ENCODE measurements at places on chromosomes 3 and 15.

DNA sequence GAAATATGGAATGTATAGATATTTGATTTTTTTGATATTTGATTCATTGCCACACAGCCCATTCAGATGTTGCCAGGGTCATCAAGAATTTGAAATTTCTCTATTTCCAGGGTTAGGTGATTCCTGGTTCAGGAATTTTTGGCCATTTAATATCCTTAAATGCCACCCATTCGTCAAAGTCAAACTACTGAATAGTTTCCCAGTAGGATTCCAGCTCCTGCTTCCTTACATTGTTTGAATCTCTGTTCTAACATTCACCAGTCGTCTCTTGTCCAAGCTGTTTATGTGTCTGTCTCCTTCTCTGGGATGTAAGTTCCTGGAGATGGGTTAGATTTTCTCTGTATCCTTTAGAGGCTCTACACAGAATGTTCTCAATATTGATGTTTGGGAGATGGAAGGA is 124.9 kb upstream of the TLE3 start:
- no peak for DNase-seq

GRCh38 chr3:101667331-101667730 is 9.6 kb downstream of the ZBTB11 start:
- no peak for DNase-seq

GRCh38 chr3:63969876-63970275 is 53.4 kb downstream of the PSMD6 start:
- DNase-seq = no peak

GRCh38 chr15:99426431-99427105 is 139.2 kb upstream of the MEF2A start:
- peak; percentile 20 for DNase-seq

- DNase-seq = no peak
Measured at GRCh38 chr3:170589113-170589512, 3.2 kb upstream of the SLC7A14 start.

- DNase-seq = no peak
Measured at GRCh38 chr15:43859546-43859945, 32.7 kb downstream of the WDR76 start.

Measured in natural killer cell treated with Interleukin-12 subunit alpha and Interleukin-12 subunit beta and Interleukin-15 and Interleukin-18, amount 100 ng/mL, for 72 hours (primary cell).